ENCODE measurements at places on chromosomes 7 and 10.

GRCh38 chr10:74923556-74923955 lies 97.2 kb downstream of the KAT6B start:
- DNase-seq, result peak; percentile 36

DNA sequence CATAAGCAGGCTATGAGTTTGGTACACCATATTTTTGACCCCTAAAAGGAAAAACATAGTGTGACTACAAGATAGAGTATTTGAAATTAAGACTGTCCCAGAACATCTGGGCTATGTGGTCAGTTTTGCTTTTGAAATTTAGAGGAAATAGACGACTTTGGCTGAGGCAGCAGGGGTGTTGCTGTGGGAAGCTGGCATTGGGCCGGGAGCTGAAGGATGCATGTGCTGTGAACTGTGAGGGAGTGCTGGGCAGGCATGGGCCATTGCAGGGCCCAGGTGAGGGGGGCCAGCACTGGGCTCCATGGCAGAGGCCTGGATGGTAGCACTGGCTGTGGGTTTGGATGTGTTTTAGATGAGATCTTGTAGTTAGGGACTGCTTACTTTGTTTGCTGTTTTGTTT lies 168.3 kb downstream of the BMPER start:
- no peak for DNase-seq

DNA sequence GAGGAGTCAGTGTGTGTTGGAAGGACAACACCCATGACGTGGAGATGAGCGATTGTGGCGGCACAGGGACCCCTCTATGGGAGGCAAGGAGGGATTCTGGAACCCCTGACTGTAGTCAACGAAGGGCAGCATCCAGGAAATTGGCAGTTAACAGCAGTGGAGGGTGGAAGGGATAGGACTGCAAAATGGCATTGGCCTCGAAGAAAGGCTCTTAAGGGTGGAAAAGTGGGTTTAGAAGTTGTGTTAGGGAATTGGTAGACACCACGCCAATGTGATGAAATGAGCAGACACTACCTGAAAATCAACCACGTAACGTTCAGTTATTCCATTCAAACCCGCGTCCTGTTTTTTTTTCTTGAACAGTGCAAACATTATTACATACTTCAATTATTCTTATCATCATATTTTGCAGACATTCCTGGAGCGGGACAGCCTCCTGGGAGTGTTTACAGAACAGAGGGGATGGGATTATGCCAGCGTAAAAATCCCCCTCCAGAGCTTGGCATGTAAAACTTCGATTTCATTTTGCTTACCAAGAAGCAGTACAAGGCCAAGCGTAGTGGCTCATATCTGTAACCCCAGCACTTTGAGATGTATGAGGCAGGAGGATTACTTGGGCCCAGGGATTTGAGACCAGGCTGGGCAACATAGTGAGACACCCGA lies 272.1 kb downstream of the WDR37 start:
- DNase-seq, result no peak

DNA sequence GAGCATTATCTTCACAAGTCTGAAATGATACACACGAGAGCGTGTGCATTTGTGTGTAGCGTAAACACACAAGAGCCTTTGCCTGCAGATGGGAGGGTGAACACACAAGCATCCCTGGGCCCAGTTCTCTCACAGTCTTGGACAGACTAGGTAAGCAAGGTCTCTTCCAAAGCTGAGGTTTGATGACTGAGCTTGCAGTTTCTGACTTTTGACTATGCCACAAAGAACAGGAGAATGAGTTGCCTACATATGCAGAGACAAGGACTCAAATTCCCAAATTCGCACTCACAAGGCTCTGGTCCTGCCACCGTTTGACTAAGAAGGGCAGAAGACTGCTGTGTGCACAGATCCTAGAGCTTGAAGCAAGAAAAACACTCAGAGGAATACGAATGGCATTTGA lies 55.8 kb downstream of the FAM53B start:
- no peak for DNase-seq

DNA sequence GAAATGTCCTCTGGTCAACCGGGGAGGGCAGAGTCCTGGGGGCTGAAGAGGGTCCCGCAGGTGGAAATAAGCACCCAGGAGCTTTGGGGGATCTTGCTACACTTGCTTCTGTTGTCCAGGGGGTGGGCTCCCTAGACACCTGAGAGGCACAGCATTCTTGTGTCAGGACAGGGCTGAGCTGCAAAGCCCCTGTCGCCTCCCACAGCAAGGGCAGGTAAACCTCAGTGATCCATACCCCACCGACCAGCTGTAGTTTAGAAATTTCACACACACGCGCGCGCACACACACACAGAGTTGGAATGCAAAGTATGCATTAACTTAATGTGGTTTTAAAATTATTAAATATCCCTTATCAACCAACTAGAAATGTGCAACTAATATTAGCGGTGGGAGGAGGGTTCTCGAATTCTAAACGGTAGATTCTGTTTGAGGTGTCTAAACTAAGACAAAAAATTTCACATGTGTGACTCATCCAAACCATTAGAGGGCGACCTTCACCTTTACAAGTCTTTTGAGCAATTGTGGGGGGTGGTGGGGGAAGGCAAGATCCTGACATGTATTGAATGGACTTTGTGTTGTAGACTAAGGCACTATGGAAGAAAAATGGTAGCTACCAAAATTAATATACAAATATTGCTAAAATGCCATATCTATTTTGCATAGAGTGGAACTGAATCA lies 34.3 kb upstream of the PTF1A start:
- peak; percentile 33 for DNase-seq

DNA sequence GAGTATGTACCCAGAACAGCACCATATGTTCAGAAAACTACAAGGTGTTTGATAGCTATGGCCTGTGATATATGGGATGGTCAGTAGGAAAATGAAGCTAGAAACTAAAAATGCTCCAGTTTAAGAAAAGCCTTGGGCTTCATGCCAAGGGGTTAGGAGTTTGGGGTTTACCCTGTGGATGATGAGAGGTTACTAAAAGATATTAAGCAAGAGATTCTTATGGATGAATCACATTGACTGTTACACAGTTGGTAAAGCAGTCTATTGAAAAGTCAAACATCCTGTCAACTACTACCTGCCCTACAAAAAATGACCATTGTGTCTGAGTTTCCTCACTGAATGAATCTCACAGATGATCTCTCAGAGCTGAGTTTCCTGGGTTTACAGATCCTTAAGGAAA lies 166.2 kb upstream of the INHBA start:
- no peak for DNase-seq

- DNase-seq, result no peak
Observed at GRCh38 chr7:78677391-78677790, 776.1 kb downstream of the MAGI2 start.

GRCh38 chr7:132394283-132395198 lies 181.7 kb downstream of the PLXNA4 start:
- DNase-seq, result peak; percentile 13

GRCh38 chr7:91357901-91358300 lies 93.7 kb downstream of the FZD1 start:
- DNase-seq, result no peak

DNA sequence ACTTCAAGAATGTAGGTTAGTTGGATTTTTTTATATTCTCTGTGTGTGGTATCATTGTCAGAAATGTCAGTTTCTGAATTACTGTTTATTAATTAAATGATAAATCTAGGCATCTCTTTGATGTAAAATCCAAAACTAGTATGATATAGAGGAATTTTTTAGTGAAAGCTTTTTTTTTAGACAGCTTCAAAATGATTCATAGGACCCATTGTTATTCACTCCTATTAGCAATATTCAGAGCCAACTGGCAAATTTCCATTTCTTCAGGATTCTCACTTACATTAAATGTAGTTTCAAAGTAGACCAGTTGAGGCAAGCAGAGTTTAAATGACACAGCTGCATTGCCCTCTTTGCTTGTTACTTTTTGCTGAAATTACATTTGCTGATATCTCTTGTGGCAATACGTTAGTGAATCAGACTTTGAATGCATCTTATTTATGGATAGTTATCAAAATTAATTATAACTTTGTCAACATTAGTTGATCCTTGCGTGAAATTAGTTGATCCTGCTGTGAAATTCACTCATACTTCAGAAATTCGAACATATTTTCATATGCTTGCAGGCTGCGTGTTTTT lies 20.3 kb downstream of the ZNF277 start:
- no peak for DNase-seq

DNA sequence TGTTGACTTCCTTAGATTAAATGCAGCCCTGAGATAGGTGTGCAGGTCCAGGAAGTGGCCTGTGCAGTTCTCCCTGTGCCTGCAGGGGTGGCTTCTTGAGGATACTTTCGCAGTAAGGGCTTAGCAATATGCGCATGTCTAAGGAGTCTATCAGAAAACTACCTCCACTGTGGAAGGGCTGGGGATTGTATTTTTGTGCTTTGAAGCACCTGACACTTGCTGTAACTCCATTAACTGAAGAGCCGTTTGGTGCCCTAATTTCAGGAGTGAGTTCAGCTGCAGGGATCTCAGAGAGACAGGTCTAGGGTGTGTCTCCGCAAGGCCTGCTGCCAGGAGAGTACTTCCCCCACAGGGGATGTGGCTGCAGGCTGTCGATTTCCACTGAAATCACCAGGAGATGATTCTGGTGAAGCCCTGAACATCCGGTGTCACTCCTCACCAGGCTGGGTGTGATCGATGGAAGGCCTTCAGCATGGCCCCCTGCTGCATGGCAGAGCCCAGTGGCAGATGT lies 35.5 kb downstream of the IKZF1 start:
- DNase-seq, result peak; percentile 77

GRCh38 chr10:27628621-27629020 lies 117.0 kb downstream of the MKX start:
- no peak for DNase-seq

GRCh38 chr10:90481326-90481923 lies 376.4 kb downstream of the HTR7 start:
- DNase-seq, result no peak

DNA sequence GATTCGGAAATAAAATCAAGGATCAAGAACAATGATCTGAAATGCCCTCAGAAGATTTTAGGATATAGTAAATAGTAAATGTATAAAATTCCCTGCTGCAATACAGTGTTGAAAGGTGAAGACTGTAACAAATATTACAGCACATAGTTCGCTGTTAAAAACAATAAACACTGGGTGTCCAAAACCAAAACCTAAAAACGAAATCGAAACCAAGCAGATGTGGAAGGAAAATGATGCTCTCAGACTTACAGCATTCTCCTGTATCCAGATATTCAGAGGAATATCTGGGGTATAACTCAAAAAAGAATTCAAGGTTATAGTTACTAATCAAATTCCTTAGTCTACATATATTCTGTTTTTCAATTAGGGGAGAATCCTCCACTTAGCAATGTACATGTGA lies 708.1 kb upstream of the PCDH15 start:
- no peak for DNase-seq

DNA sequence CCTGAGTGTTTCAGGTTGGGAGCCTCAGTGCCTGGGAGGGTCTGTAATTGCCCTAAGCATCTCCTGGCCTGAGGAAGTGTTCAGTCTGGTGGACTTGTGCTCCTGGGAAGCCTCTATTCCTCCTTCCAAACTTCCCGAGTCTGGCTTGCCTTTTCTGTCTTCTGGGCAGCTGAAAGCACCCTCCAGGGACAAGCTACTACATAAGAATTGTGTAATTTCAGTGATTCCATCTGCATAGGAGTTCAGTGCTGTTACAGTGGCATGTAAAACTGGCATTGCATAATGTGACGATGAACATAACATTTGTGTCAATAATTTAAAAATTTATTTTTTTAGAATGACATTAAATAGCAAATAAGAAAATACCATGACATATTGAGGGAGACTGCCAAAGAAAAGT lies 109.3 kb downstream of the AOAH start:
- DNase-seq, result no peak

- no peak for DNase-seq
Observed at GRCh38 chr7:108248418-108248817, 118.3 kb upstream of the LAMB4 start.

- DNase-seq, result no peak
Observed at GRCh38 chr7:90777041-90777440, 180.9 kb downstream of the CDK14 start.

- no peak for DNase-seq
Observed at GRCh38 chr7:86981127-86981526, 78.3 kb downstream of the ELAPOR2 start.

- DNase-seq, result no peak
Observed at GRCh38 chr10:103818105-103818504, 37.3 kb downstream of the SH3PXD2A start.

- DNase-seq, result no peak
Observed at GRCh38 chr10:17210361-17210760, 8.9 kb upstream of the TRDMT1 start.

GRCh38 chr7:100562195-100563099 lies 11.3 kb downstream of the SAP25 start:
- no peak for DNase-seq

- no peak for DNase-seq
Observed at GRCh38 chr7:44963364-44964290, 15.2 kb downstream of the MYO1G start.

GRCh38 chr10:77763453-77764430 lies 126.1 kb upstream of the KCNMA1 start:
- DNase-seq, result no peak

GRCh38 chr10:73916761-73917470 lies 6.0 kb downstream of the PLAU start:
- DNase-seq, result no peak

DNA sequence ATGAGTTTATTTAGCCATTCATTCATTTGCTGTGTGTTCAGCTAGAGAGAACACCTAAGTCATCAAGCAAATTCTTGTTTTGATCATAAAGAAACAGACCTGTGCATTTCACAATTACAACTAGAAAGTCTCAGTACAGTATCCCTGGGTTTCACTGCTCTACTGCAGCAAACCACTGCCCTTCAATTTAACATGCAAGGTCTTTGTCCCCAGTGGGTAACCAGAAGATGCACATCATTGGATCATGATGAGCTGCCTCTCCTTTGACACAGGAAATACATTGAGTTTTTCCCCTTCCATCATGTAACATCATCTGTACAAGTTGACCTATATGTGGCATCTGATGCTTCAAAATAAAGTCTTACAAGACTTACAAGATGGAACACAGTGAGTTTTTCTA lies 70.5 kb upstream of the MRLN start:
- DNase-seq, result no peak

- no peak for DNase-seq
Observed at GRCh38 chr7:39062811-39063210, 85.1 kb downstream of the POU6F2 start.

GRCh38 chr10:121556455-121556854 lies 41.8 kb downstream of the FGFR2 start:
- no peak for DNase-seq

DNA sequence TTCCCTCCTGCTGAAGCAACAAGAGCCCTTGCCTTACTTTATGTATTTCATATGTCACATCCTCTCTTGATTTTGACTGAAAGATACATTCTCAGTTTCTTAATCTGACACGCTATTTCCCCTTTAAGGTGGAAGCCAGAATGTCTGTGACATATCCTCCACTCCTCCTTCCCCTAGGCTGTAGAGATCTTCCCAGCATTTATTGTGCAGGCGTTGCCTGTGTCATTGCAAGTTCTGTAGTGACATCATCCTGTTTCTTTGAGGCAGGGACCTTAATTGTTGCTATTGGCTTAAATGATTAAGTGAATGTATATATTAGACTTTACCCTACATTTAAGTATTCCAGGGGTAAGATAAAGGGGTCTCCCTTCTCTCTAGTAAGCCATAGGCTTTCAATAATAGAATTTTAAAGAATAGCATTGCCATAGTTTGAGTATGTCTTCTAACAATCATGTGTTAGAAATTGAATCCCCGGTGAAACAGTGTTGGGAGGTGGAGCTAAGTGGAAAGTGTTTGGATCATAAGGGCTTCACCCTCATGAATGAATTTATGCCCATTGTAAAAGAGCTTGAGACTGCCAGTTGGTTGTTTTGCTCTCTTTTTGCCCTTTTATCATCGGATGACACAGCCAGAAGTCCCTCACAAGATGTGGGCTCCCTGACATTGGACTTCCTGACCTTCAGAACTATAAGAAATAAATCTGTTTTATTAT lies 189.5 kb upstream of the CDC14C start:
- no peak for DNase-seq

Measured in KBM-7 (cell line).